ENCODE measurements at places on chromosomes 5 and 9. TPM values are rescaled to one million over a fixed set of nuclear protein-coding genes. Genes with fewer than 3 reads are reported as not detected.

Gene CDO1
- total RNA-seq, result not detected

Gene NDUFS4
- 163 TPM for total RNA-seq

Gene ENTPD2
- total RNA-seq, result 1.0 TPM

Gene IRGM
- not detected for total RNA-seq

Gene SETX
- total RNA-seq, result 20.9 TPM

Gene OR1N1
- not detected for total RNA-seq

Gene STPG3
- not detected for total RNA-seq

Gene F12
- 23.9 TPM for total RNA-seq

Gene CLTA
- total RNA-seq, result 375 TPM

Gene AQP7
- 0.95 TPM for total RNA-seq

Gene ADAMTS6
- 0.11 TPM for total RNA-seq

Gene GRXCR2
- not detected for total RNA-seq

Gene FOXD4L3
- not detected for total RNA-seq

Gene SLC27A6
- not detected for total RNA-seq

Gene PCDHB3
- total RNA-seq, result not detected

Gene FREM1
- total RNA-seq, result not detected

Gene PCSK5
- total RNA-seq, result 0.93 TPM

Gene DMRT2
- 0.12 TPM for total RNA-seq

Measured in A549 treated with ZK216348 at 1 μM for 4 hours (cell line).